ENCODE measurements at places on chromosomes 12 and 14.

- no peak for DNase-seq
Measured at GRCh38 chr12:31496257-31496656, 94.7 kb downstream of the DENND5B start.

DNA sequence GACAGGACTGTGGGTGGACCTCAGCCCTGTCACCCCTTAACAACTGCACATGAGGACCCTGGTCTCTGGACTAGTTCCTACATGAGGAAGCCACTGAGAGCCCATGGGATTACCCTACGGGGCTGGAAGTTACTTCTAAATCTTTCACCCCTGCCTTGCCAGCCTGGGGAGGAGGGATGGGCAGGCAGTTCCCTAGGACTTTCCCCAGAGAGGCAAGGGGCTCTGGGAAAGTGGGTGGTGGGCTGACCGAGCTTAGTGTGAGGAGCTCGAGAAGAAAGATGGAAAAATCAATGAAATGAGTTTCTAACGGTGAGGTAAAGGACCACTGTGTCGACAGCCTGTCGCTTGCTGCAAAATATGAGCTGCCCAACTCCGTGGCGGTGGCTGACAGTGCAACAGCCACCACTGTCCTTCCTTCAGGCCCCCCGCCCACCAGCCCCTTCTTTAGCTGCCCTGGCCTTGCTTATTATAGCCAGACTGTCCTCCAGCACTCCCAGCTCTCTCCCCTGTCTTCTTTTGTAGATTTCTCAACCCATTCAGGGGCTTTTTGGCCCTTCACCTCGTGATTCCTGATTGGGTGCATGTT, 5.0 kb downstream of the ZFHX2 start:
- no peak for DNase-seq

- no peak for DNase-seq
Measured at GRCh38 chr12:106954462-106955376, 988 bp upstream of the TMEM263 start.

GRCh38 chr12:560691-561390, 101.1 kb downstream of the B4GALNT3 start:
- no peak for DNase-seq

GRCh38 chr12:132004946-132005345, 55.2 kb downstream of the EP400 start:
- no peak for DNase-seq

GRCh38 chr12:132734206-132734605, 23.6 kb downstream of the PGAM5 start:
- no peak for DNase-seq

- DNase-seq: no peak
Measured at GRCh38 chr12:90024262-90024661, 315.6 kb upstream of the ATP2B1 start.

GRCh38 chr12:69468237-69469026, 1.8 kb upstream of the FRS2 start:
- DNase-seq: no peak
